Stimulated activated CD4-positive, alpha-beta T cell treated with anti-CD3 and anti-CD28 coated beads, Interleukin-2, amount 100 ng/mL, for 48 hours (primary cell): ENCODE measurements at places on chromosomes 1 and 21.
A peak's percentile ranks its signal among the peaks of the same experiment; 100 is the strongest.

GRCh38 chr1:172144445-172145061 lies 275.9 kb upstream of the C1orf105 start:
- DNase-seq: no peak

- DNase-seq: no peak
Measured at GRCh38 chr21:14585122-14585521, 39.0 kb upstream of the SAMSN1 start.

DNA sequence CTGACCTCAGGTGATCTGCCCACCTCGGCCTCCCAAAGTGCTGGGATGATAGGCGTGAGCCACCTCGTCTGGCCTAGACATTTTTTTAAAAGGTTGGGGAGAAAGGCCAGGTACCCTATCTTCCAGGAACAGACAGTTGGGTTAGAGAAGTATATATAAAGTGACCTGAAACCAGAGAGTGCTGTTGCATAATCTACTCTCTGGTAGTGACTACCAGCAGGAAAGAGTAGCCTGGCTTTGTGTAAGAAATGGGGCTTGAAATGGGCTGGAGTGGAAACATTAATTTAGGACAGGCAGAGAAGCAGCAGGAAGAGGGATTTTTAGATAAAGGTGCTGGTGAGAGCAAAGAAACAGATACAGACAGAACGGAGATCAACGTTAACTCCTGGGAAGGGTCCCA lies 125.8 kb upstream of the HOOK1 start:
- DNase-seq: no peak

- DNase-seq: peak; percentile 79
Measured at GRCh38 chr1:156053768-156054499, at the start of gene UBQLN4. UBQLN4 (minus strand) TSS chr1:156053798; CDS start chr1:156053701, 97 bp downstream.

GRCh38 chr1:17101261-17101660 lies 18.0 kb downstream of the PADI2 start:
- no peak for DNase-seq

- no peak for DNase-seq
Measured at GRCh38 chr1:88378560-88378959, 305.5 kb upstream of the PKN2 start.

- peak; percentile 72 for DNase-seq
Measured at GRCh38 chr1:211476200-211476849, 15.6 kb downstream of the RD3 start.

GRCh38 chr1:221308534-221309511 lies 429.6 kb downstream of the HLX start:
- DNase-seq: no peak

- DNase-seq: no peak
Measured at GRCh38 chr1:55038552-55038838, 853 bp upstream of the PCSK9 start.

DNA sequence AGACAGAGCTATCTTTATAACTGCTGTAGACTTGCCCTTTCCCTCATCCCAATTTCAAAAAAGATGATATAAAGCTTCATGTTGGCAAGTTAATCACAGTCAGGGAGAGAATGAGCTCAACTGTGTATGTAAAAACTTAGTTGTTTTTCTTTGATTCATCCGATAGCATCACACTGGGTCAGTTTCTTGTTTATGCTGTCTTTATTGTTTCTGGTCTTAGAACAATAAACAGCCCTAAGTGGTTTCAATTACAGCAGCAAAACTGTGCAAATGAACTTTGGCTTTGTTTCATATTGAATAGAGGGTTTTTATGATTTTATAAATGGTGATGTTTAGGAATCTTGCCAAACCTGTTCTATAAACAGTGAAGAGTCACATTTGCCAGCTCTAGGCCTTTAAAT lies 423.8 kb upstream of the CXADR start:
- DNase-seq: no peak

DNA sequence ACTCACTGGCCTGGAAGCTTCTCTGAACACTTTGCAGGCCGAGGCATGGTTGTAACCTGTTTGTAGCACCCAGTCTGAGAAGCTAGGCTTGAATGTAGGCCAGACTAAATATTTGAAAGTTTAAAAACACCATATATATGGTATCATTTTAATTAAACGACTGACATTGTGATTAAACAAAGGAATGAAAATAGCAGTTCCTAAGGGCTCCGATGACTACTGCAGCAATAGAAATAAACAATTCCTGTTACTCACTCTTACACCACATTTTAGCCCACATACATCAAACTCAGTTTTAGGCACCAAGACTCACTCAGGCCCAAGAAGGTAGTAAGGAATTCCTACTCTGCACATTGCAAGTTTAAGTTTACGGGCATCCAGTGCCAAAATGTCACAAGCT lies 281.2 kb downstream of the AKT3 start:
- no peak for DNase-seq

- DNase-seq: no peak
Measured at GRCh38 chr1:248736977-248737376, 18.6 kb downstream of the LYPD8 start.

- no peak for DNase-seq
Measured at GRCh38 chr21:24727803-24728440, 879.4 kb downstream of the MRPL39 start.

DNA sequence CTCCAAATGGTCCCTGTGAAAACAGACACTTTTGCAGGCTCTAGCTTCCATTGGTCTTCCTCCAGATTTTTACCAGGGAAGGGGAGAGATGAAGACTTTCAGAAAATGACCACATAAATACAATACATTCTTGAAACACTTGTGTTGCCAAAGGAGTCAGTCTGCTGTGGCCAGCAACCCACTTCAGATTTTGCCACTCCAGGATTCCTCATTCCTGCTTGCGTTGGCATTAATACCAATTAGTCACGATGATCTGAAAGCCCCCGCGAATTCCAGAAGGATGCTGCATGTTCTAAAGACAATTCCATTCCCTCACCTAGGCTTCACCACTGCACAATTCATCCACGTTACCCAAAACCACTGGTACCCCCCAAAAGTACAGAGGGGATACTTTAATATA lies 7.9 kb upstream of the BACE2 start:
- no peak for DNase-seq

DNA sequence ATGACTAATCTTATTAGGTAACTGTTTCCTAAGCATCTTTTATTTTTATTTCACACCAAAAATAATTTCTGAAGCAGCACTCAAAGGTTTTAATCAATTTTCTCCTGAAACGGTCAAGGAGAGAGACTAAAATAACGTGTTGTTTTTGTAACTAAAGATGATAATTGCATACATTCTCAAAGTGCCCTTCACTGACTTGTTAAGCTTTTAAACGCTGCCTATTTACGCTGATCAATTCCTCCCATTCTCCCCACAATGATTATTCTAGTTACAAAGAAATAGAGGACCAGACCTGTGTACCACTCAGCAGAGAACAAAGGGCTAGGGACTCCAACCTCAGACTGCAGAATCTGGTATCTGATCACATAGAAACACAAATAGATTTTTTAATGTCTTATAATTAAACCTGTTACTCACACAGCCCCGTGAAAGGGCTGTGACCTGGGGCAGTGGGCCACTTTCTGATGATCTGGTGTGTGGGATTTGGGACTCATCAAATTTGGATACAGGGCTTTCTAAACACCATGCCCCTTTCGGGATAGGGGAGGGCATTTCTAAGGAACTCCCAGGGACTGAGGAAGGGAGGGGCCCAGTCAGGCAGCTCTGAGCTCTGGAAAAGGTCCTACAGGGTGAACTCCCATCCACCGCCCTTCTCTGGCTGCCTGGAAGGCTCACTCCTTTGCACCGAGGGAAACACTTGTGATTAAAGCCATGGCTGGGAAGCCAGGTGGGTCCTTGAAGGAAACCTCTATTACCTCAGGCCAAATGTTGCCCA lies 65.2 kb downstream of the BCAR3 start:
- DNase-seq: no peak

DNA sequence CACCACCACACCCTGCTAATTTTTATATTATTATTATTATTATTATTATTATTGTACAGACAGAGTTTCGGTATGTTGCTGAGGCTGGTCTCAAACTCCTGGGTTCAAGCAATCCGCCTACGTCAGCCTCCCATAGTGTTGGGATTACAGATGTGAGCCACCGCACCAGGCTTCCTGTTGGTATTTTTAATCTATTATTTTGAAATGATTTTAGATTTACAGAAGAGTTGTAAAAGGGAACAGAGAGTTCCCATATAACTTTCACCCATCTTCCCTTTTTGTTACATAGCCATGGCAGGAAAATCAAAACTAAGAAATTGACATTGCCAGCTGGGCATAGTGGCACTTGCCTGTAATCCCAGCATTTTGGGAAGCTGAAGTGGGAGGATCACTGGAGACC lies 42.9 kb upstream of the CITED4 start:
- DNase-seq: no peak

DNA sequence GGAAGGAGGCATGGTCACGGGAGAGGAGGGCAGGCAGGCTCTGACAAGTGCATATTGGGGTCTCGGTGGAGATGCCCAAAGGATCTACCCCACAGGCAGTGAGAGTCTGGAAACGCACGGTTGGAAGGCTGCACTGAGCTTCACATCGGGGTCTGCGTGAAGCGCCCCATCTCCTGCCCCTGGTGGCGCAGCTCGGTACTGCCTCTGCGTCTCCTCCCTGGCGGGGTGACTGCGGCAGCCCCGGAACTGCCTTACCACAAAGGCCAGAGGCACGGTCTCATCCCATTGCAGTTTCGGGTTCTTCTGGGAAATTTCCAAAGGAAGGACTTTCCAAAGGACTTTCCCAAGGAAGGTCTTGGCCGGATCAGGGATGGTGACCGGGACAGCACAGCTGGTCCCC lies 69.2 kb upstream of the AJAP1 start:
- DNase-seq: peak; percentile 47

DNA sequence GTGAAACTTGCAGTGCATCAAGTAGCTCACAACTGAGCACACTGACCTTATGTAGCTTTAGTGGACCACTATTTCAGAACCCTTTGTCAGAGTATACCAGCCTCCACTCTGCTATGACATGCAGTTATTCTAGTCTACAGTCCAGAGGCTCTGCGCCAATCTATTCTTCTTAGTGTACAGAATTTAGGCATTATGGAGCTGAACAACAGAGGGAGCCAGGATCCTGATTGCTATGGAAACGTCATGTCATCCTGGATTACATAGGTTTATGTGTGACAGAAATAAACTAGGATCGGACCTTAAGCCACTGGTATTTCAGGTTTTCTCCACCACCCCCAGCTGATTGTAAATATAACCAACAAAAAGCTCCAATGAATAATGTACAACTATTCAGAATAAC lies 48.1 kb upstream of the EEIG2 start:
- DNase-seq: no peak

- no peak for DNase-seq
Measured at GRCh38 chr1:59506952-59507351, 210.1 kb downstream of the FGGY start.

DNA sequence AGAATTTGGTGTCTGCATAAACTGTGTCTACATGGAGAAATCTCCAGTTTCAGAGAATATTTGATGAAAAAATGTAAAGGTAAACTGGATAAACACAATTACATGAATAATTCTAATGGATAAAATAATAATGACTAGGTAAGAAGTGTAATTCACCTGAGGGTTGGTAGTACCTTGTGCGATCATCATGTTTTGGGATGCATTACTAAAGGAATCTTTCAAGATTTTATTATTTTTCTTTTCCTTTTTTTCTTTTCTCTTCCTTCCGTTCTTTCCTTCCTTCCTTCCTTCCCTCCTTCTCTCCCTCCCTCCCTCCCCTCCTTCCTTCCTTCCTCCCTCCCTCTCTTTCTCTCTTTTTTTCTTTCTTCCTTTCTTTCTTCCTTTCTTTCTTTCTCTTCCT lies 818.7 kb downstream of the LTN1 start:
- DNase-seq: no peak

- no peak for DNase-seq
Measured at GRCh38 chr1:25246600-25247023, 642 bp downstream of the RSRP1 start.

DNA sequence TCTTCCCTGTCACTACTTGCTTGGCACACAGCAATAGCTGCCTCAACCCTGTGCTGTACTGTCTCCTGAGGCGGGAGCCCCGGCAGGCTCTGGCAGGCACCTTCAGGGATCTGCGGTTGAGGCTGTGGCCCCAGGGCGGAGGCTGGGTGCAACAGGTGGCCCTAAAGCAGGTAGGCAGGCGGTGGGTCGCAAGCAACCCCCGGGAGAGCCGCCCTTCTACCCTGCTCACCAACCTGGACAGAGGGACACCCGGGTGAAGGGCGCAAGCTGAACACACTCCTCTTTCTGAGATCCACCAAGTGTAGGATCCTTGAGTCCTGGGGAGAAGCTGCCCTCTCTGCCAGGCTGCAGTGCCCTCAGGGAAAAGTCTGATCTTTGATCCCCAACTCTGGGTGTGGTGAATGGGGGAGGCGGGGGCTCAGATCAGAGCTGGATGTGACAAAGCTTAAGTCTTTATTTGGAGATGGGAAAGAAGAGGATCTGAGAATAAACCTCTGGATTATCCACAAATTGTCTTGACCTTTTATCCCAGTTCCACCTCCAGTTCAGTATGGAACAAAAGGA lies 1.2 kb downstream of the RXFP4 start:
- no peak for DNase-seq

- DNase-seq: no peak
Measured at GRCh38 chr1:72489801-72490200, 207.5 kb upstream of the NEGR1 start.

DNA sequence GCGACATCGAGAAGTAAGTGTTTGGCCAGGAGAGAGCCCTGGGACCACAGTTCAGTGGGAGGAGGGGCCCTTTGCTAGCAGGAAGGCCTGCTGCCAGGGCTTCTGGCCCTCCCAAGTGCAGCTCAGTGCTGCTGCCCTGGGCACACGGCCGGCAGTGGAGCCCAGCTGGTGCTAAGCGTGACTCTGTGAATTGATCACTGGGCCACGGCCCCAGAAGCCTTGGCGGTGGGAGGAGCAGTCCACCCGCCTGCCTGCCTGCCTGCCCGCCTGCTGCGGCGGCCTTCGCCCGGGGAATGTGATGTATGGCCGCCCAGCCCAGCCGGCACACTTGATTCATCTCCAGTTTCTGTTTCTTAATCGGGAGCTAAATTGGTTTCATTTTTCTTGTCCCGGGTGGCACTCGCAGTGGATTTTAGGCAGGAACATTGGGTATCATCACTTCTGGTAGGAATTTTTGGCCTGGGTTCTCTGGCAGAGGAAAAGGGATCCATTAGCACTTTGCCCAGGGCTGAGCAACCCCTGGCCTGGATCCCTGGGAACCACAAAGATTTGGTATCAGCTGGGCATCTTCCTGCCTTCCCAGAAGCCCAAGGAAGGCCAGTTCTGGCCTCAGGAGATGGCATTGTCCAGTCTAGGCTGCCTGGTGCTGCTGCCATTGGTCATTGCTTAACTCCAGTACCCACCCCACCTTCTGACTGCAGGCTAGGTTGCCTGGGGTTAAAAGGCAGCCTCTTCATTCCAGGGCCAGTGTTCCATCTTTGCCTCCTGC lies 28.6 kb downstream of the TMEM53 start:
- no peak for DNase-seq

GRCh38 chr1:231162970-231163829 lies 1.3 kb downstream of the TRIM67 start:
- DNase-seq: no peak

- DNase-seq: no peak
Measured at GRCh38 chr21:31236528-31236927, 107.5 kb downstream of the TIAM1 start.

GRCh38 chr1:6859415-6860343 lies 74.4 kb downstream of the CAMTA1 start:
- DNase-seq: no peak

- DNase-seq: no peak
Measured at GRCh38 chr1:15852036-15852827, 4.7 kb downstream of the SPEN start.
